ENCODE measurements at places on chromosomes 16 and 17.

DNA sequence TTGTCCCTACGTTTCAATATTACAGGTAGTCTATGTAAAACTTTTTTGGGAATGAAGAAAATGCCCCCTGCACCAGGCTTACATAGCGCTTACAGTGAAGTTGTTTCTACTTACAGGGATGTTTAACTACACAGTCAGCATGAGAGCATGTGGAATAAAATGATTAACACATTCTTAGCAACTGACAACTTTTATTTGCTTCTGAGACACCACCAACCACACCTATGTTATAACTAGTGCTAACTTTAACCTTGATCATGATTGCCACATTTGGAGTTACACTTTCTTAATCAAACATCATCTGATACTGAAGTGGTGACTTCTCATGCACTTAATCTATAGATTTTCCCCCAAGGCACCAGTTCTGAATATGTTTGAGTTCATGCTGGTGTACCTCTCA lies 20.3 kb upstream of the ZNF267 start:
- no peak for DNase-seq

DNA sequence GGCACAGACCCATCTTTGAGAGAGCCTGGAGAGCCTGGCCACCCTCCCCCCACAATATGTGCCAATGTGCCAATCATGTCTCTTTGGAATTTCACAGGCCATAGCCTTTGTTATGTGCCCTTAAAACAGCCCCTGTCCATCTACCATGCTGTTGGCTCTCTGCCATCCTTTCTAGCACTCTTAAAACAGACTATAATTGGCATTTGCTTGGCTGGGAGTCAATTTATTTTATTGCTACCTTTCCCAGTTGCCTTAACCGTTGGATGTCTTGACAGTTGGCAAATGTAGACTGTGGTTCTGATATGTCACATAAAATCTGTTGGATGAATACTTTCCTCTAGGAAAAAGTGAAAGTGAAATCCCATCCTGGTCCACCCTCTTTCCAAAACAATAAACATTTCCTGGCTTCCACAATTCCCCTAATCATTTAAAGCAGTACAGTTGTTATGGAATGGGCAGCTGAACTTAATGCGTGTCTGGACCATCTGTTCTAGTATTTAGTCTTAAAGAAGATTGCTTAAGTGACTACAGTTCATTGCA lies 394.0 kb downstream of the KCNJ2 start:
- peak; percentile 91 for DNase-seq

GRCh38 chr16:69276148-69277115 lies 34.7 kb upstream of the VPS4A start:
- no peak for DNase-seq

GRCh38 chr16:72394526-72394925 lies 222.6 kb upstream of the PMFBP1 start:
- DNase-seq = no peak

- no peak for DNase-seq
Measured at GRCh38 chr16:60142619-60143347, 1408.7 kb upstream of the GOT2 start.

DNA sequence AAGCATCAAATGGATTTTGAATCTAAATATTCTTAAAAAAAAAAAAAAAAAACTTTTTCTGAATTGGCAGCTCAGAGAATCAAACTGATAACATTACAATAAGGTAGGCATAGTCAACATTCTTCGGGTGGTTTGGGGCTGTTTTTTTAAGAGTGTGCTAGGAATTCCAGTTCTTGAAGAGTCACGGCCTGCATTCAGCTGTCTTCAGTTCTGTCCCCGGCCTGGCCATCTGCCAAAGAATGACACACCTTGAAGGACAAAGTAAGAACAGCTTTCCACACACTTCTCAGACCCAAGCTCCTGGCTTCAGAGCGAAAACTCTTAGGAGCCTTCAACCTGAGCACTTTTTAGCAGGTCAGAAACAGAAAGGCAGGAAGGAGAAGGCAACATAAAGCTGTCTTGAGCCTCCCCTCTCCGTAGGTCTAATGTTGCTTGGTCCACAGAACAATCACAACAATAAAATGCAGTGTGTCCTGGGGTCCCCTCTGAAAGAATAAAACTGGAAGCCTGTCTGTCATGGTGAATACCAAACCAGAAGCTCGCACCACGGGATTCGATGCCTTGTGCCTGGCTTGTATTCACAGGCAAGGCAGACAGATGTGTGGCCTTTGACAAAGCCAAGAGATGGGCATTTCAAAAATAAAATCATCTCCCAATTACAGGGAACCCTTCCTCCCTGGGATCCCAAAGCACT lies 524.4 kb upstream of the ZFHX3 start:
- no peak for DNase-seq

All from NCI-H1092 (cell line).